ENCODE measurements at places on chromosomes 16 and 17. TPM values are rescaled to one million over a fixed set of nuclear protein-coding genes. Genes with fewer than 3 reads are reported as not detected.

ADCY7 gene
- total RNA-seq: 2.0 TPM

KRT37 gene
- total RNA-seq: not detected

DNA sequence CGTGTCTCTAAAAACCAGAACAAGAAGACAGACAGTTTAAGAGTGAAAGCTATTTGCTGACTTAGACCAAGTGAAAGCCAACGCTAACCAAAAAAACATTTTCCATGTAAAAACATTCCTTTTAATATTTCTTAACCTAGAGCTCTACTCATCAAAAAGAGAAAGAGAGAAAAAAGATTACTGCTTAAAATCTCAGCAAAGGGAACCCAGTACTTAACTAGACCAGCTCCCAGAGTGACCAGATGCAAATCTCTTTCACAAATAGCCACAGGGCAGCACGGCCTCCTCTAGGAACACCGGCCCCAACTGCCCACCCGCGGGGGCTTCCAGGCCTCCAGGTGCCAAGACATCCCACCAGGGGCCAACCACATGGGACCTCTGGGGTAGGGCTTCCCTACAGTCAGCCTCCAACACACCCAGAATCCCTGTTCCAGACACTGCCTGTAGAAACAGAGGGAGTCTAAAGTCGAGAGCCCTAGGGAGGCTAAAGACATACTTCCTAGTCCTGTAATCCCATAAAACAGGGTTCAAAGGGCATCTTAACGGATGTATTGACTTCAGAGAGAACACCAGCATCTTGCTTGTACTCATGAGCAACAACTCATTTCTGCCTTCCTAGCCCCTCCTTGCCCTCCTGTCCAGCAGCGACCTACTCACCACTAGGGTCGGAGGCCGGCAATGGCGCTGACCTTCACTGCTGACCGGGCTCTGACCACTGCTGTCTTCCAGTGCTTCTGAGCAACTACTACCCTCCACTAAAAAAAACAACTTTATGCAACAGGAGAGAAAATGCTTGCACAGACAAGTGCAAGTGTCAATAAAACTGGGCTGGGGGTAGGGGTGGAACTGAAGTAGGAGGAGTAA is 21.3 kb downstream of the ZCCHC14 start:
- DNase-seq: no peak

- no peak for DNase-seq
Measured at GRCh38 chr17:50101346-50102163, 6.4 kb downstream of the PDK2 start.

GRCh38 chr17:31477417-31478055 is 86.1 kb downstream of the RAB11FIP4 start:
- DNase-seq: no peak

MYOCD gene
- total RNA-seq: 8.5 TPM

GRCh38 chr17:50931144-50931908 is 65.2 kb upstream of the TOB1 start:
- peak; percentile 61 for DNase-seq

GRCh38 chr17:39225308-39225958 is at the start of gene STAC2:
STAC2 (minus strand) TSS chr17:39225945; CDS start chr17:39225502, 443 bp downstream.
- no peak for DNase-seq

- no peak for DNase-seq
Measured at GRCh38 chr17:79406316-79406715, 204.5 kb downstream of the RBFOX3 start.

- DNase-seq: no peak
Measured at GRCh38 chr17:57685499-57686132, 59.5 kb downstream of the CCDC182 start.

HAS3 gene
- total RNA-seq: 3.0 TPM

DNA sequence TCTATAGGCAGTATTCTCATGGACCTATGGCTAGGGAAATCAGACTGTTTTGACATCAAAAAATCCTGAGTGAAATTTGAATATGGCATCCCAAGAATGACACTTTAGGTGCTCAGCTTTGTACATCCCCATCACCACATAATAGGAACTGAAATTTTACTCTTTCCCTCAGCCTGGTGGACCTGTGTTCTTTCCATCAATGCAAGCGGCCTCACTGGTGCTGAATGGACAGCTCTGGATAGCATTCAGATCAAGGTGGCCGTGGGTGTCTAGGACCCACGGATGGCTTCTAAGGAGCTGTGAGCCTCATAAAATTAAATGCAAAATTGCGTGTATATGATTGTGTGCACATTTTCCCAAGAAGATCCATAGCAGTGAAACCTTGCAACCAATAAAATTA is 152.6 kb downstream of the MAP2K6 start:
- DNase-seq: no peak

UNC13D gene
- total RNA-seq: 16.2 TPM

TBC1D3E gene
- not detected for total RNA-seq

APOBR gene
- 3.4 TPM for total RNA-seq

DNA sequence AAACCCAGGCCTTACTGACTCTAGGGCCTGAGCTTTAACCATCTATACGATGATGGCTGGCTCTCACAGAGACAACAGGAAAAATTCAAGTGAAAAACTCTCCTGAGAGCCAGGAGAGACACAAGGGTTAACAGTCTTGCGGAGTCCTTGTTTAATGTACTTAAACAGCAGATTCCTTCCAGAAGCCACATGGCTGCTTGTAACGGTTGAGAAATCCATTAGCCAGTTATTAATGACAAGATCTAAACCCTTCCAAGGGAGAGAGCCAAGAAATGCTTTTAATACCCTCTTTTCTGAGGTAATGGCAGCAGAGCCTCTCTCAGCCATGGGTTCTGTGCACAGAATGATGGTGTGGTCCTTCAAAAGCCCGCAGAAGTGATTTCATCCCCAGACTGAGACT is 5.2 kb upstream of the ALDOA start:
- no peak for DNase-seq

KRTAP4-9 gene
- not detected for total RNA-seq

PABPN1L gene
- total RNA-seq: 4.1 TPM

DNA sequence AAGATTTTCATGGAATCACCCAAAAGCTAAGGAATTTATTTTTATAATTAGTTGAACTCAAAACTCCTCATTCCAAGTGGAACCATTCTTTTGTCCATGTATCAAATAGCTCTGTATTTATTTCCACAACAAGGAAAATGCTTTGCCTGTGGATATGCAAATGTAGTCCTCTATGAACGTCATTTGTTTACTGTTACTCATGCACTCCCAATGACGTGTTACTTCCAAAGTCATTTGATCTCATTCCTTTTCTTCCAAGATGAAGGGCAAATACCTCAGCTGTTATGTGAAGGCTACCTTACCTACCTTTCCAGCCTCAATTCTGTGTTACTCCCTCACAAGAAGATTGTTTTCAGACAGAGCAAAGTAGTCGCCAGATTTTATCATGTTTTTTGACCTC is 83.7 kb downstream of the ITFG1 start:
- DNase-seq: no peak

- no peak for DNase-seq
Measured at GRCh38 chr16:81790830-81791435, 11.8 kb downstream of the PLCG2 start.

PIGS gene
- 131 TPM for total RNA-seq

GRCh38 chr17:10394201-10394887 is 21.5 kb upstream of the MYH13 start:
- no peak for DNase-seq

GRCh38 chr16:13928646-13929045 is 8.7 kb downstream of the ERCC4 start:
- DNase-seq: no peak

DNA sequence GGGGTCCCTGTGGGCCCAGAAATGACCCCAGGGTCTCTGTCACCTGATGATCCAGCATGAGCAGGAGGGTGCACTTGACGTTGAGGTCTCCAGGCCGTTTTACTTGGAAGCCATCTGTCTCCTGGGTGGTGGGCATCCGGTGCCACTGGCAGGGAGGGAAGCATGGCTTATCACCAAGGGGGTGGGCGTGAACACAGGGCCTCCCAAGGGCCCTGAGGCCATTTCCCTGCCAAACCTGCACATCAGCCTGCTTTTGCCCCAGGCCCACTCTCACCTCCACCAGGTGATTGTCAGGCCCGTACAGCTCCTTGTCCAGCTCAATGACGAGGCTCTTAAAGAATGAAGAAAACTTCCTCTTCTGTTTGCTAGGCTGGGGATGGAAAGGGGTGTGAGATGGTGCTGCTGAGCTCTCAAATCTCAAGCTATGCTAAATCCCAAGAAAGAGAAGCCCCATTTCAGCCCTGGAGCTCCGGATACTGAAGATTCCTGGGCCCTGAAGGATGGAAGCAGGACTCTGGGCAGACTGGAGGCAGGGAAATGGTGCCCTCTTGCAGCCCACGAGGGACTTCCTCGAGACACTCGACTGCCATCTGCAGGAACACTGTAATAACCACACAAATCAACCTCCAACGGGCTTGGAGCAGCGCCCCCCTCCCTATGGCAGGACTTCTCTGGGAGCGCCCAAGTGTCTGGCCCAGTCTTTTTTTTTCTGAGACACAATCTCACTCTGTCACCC is 7.1 kb upstream of the FTSJ3 start:
- DNase-seq: peak; percentile 60

DNA sequence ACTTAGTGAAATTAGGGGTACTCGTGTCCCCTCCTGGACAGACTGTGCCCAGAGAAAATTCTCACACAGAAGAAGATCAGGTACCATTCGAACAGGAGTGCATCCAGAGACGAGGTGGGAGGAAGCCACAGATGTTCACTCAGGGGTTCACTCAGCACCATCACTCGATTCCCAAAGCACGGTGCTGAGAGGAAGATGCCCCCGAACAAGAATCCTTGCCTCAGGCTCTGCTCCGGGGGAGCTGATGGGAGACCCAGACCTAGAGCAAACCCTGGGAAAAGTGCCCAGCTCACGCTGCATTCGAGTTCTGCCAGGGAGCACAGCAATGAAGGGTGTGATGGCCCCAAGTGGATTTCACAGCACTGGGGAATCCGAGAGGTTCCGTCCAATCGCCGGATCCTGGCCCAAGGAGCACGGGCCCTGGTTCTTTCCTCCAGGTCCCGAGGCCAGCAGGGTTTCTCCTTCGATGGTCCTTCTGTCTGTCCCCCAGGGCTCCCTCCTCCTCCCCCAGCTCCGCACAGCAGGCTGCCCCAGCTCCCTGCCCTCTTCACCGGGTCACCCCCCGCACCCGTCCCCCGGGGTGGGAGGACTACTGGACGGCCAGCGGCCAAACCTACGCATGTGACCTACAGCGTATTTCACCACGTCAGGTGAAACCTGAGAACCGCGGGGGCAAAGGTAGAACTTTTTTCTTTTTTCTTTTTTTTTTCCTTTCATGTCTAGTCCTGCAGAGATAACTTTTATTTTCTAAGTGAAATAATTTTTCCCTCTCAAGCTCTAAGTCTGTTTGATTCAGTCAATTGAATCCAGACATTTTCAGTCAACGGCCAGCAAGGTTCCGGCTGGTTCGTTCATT is 10.2 kb upstream of the UBE2I start:
- no peak for DNase-seq

SLC13A2 gene
- total RNA-seq: 0.68 TPM

DNA sequence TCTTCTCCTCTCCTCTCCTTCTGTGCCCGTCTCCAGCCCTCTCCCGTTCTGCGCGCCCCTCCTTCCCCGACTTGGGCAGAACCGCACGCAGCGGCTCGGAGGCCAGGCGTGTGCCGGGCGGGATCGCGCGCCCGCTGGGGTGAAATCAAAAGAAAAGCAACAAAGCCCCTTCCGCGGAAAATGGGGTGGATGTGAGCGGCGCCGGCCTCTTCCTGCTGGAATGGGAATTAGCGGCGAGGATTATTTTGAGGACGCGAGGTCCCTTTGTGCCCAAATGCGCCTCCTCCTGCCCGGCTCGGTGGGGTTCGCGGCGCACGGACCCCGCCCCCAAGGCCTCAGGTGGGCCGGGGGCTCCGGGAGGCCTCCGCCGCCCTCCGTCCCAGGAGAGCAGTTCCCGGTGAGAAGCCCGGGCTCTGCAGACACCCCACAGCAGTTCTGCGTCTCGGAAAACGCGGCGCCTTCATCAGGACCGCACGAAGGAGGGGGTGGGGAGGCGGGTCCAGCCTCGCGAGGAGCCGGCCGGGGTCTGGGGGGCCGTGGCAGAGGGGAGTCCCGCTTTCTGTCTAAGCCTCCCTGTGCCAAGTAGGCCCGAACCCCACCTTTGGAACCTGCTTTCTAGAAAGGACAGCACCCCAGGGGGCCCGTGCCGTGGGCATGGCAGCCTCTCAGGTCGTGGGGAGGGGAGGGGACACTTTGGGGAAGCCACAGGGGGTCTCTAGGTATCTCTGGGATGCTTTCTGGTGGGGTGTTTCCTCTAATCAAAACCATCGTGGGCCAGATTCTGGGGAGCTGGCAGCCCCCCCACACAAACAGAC is 91.0 kb upstream of the CBX4 start:
- DNase-seq: no peak

PRSS8 gene
- total RNA-seq: 29.9 TPM

- DNase-seq: no peak
Measured at GRCh38 chr17:49035470-49036269, 38.5 kb downstream of the IGF2BP1 start.

DNA sequence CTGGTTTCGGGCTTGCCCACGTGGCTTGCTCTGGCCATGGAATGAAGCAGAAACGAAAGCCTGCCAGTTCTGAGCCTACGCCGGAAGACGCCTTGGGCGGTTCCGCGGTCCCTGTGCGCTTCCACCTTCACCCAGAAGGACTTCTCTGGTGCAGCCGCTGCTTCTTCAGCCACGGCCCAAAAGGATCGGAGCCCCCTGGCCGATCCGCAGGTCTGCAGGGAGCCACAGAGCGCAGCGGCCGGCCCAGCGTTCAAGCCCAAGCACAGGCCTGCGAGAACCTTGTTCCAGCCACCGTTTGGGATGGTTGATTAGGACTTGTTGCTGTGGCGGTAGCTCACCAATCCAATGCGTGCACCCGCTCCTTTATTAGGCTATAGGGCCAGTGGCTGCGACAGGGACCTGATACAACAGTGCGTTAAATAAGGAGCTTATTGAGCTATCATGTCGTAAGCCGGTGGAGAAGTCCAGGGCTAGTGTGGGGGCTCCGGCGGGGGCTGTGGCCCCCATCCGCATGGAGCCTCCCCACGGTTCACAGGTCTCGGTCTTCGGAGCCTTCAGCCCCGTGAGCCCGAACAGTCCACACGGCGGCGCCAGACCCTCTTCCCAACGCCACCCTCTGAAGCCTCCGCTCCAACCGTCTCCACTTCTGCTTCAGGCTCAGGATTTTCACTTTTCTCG is 10.2 kb upstream of the MPP2 start:
- DNase-seq: no peak

GRCh38 chr16:57732037-57732436 is 3.5 kb upstream of the KATNB1 start:
- DNase-seq: no peak

DNA sequence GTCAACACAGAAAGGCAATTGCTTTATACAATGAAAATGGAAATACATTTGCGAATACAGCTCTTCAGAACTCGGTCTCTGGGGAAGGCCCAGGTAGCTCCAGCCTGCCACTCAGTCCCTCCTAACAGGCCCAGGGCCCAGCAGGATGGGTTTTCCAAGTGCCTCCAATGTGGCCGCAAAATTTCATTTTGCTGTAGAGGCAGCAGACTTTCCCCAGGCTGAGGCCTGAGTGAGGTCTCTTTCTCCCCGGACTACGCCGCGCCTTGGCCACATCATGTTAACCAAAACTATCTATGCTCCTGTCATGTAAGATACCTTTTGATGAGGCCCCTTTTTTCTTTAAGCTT is 606.0 kb upstream of the SALL1 start:
- DNase-seq: no peak

- DNase-seq: no peak
Measured at GRCh38 chr17:65328567-65328966, 191.4 kb downstream of the RGS9 start.

All from prostate gland (tissue), 2 donors.